ENCODE measurements at places on chromosomes 2 and 18. TPM values are rescaled to one million over a fixed set of nuclear protein-coding genes. Genes with fewer than 3 reads are reported as not detected.

NLRC4 gene
- not detected for total RNA-seq

FEV gene
- not detected for total RNA-seq

UGP2 gene
- total RNA-seq: 131 TPM

CKAP2L gene
- 1.1 TPM for total RNA-seq

ANKRD23 gene
- total RNA-seq: 0.32 TPM

LAMA3 gene
- total RNA-seq: 1.8 TPM

GAL3ST2 gene
- not detected for total RNA-seq

OTOS gene
- not detected for total RNA-seq

IL37 gene
- total RNA-seq: not detected

CPO gene
- not detected for total RNA-seq

SEPTIN10 gene
- total RNA-seq: 72.3 TPM

GTF3C2 gene
- 31.6 TPM for total RNA-seq

CIB4 gene
- total RNA-seq: not detected

KIAA2012 gene
- total RNA-seq: not detected

FABP1 gene
- not detected for total RNA-seq

ITGA6 gene
- 4.2 TPM for total RNA-seq

GPR45 gene
- not detected for total RNA-seq

PROC gene
- not detected for total RNA-seq

UGT1A5 gene
- total RNA-seq: not detected

TSPYL6 gene
- total RNA-seq: not detected
